ENCODE measurements at places on chromosomes 2 and 18. TPM values are rescaled to one million over a fixed set of nuclear protein-coding genes. Genes with fewer than 3 reads are reported as not detected.

- peak overlapping the region; percentile 51 for H3K4me3 ChIP-seq
- no peaks in the 10 kb centered on the region for H3K27me3 ChIP-seq
- H3K27ac ChIP-seq: peak overlapping the region; percentile 88
- DNase-seq: no peak
- no peaks in the 10 kb centered on the region for H3K36me3 ChIP-seq
- peaks cover 78% of the 10 kb centered on the region for H3K4me1 ChIP-seq
Measured at GRCh38 chr2:239222312-239222660, 178.5 kb downstream of the HDAC4 start.

- no peaks in the 10 kb centered on the region for H3K4me1 ChIP-seq
- H3K27me3 ChIP-seq: no peaks in the 10 kb centered on the region
- DNase-seq: no peak
- no peaks in the 10 kb centered on the region for H3K36me3 ChIP-seq
- H3K27ac ChIP-seq: no peak overlapping the region
Measured at GRCh38 chr2:80351231-80351630, 46.7 kb upstream of the LRRTM1 start.

GRCh38 chr2:56682397-56682760, 498.6 kb downstream of the CCDC85A start:
- peaks cover 11% of the 10 kb centered on the region for H3K4me1 ChIP-seq
- no peak overlapping the region for H3K4me3 ChIP-seq
- no peak overlapping the region for H3K27ac ChIP-seq
- H3K36me3 ChIP-seq: no peaks in the 10 kb centered on the region

DNA sequence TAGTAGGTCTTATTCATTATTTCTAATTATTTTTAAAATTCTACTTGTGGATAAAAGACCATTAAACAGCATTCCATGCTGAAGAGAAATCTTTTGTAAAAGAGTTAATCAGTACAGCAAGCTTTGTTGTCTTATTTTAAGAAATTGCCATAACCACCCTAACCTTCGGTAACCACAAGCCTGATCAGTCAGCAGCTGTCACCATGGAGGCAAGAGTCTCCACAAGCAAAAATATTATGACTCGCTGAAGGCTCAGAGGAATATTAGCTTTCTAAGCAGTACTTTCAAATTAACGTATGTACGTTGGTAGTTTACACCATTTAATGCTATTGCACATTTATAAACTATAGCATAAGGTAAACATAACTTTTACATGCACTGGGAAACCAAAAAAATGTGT, 650.5 kb upstream of the LINC00305 start:
- H3K27ac ChIP-seq: no peak overlapping the region
- no peaks in the 10 kb centered on the region for H3K27me3 ChIP-seq
- H3K36me3 ChIP-seq: no peaks in the 10 kb centered on the region
- H3K4me3 ChIP-seq: no peak overlapping the region
- no peak for DNase-seq

DNA sequence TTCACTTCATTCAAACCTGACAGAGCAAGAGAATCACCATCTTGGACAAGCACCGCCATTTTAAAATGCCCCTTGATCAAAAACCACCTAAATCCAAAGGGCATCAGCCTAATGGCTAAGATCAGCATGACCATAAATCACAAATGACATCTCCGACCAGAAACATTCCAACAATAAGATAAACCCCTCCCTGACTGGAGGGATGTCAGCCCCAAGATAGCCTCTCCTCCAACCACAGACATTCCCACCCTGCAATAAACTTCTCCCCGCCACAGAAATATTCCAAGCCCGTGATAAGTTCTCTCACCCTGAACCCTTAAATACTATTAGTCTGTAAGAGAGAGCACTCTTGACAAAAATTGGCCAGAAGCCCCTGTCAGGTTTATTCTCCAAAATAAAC, 21.6 kb upstream of the LYPD1 start:
- no peak for DNase-seq
- H3K36me3 ChIP-seq: no peaks in the 10 kb centered on the region
- H3K4me1 ChIP-seq: no peaks in the 10 kb centered on the region
- no peak overlapping the region for H3K4me3 ChIP-seq

- H3K4me3 ChIP-seq: peak overlapping the region; percentile 77
- H3K36me3 ChIP-seq: no peaks in the 10 kb centered on the region
- no peak for DNase-seq
- peak overlapping the region; percentile 71 for H3K27ac ChIP-seq
- peaks cover 95% of the 10 kb centered on the region for H3K27me3 ChIP-seq
Measured at GRCh38 chr2:224039770-224040440, 819 bp upstream of the SERPINE2 start.

- H3K27me3 ChIP-seq: no peaks in the 10 kb centered on the region
- no peaks in the 10 kb centered on the region for H3K36me3 ChIP-seq
- H3K4me1 ChIP-seq: no peaks in the 10 kb centered on the region
- no peak overlapping the region for H3K4me3 ChIP-seq
- no peak for DNase-seq
Measured at GRCh38 chr18:71442731-71443141, 1101.4 kb downstream of the CBLN2 start.

DNA sequence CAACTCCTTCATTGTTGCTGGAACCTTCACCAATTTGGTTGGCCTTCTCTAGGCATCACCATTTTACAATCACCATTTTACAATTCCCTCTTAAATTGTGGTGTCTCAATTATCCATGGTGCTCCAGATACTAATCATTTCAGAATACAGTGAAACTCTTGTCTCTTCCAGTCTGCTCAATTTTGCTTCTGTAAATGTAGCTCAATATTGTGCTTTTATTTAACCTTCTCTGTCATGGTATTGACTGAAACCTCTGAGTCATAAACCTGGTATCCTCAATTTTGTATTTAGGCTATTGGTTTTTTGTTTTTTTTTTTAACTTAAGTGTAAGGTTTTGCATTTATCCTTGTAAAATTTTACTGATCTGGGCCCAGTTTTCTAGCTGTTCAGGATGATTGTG, 16.1 kb downstream of the STRADB start:
- H3K4me3 ChIP-seq: no peak overlapping the region
- H3K27ac ChIP-seq: peak overlapping the region; percentile 65
- DNase-seq: no peak

- H3K4me1 ChIP-seq: peaks cover 35% of the 10 kb centered on the region
- H3K36me3 ChIP-seq: no peaks in the 10 kb centered on the region
- DNase-seq: no peak
- H3K27ac ChIP-seq: no peak overlapping the region
- no peaks in the 10 kb centered on the region for H3K27me3 ChIP-seq
- H3K4me3 ChIP-seq: no peak overlapping the region
Measured at GRCh38 chr18:13536578-13536977, 189.8 kb downstream of the FAM210A start.

DNA sequence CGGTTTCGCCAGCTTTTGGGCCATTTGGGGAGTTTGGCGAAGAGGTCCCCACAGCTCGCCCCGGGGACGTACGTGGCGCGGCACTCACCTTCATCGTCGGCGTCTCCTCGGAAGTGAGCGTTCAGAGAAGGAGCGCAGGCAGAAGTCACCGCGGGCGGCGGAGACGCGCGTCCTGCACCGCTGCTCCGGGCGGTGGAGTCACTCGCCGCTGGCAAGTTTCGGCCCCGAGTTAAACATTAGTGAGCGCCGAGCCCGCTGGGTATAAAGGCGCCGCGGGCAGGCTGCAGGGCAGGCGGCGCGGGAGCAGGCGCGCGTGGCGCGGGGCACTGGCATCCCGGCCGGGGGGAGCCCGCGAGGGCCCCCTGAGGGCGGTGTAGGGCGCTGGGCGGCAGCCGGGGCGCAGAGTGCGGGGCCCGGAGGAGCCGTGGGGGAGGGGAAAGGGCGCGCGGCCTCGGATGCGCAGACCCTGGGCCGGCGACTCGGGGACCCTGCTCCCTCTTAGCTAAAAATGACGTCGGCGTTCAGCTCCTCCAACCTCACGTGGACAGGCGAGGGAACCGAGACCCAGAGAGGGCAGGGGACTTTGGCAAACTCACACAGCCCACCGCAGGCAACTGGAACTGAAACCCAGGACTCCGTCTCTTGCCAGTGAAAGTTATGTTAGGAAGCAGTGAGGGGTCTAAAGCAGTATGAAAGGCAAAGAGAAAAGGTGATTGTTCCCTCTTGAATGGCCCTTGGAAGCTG, at the start of gene DPP4:
DPP4 (minus strand) TSS at position 328 of the 744 bp plus-strand sequence; CDS start at position 94, 234 bp downstream.
- peak within 1 kb of the TSS; percentile 85 for H3K27ac ChIP-seq
- peaks cover 71% of the 10 kb centered on the region for H3K4me1 ChIP-seq
- peak within 1 kb of the TSS; percentile 78 for H3K4me3 ChIP-seq

GRCh38 chr18:23101861-23102432, 33.3 kb upstream of the CABLES1 start:
- H3K27me3 ChIP-seq: peaks cover 28% of the 10 kb centered on the region
- no peaks in the 10 kb centered on the region for H3K4me1 ChIP-seq
- H3K36me3 ChIP-seq: no peaks in the 10 kb centered on the region
- no peak for DNase-seq
- no peak overlapping the region for H3K4me3 ChIP-seq

DNA sequence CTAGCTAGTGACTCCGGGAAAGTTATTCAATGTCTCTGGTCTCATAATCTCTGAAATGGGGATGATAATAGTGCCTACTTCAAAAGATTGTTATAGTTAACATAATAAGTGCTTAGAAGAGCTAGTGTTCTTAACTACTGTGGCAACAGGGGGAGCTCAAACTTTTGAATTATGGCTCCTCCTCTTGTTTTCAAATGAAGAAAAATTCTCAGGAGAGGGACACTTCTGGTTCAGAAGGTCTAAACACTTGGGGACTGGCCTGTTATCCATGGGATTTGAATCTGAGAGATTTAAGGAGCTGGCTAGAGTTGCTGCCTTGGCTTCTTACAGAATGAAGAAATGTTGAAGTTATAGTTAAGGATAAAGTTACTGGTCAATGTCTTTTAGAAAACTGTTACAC, 92.2 kb upstream of the ITGB6 start:
- H3K4me1 ChIP-seq: peaks cover 99% of the 10 kb centered on the region
- H3K4me3 ChIP-seq: no peak overlapping the region
- no peaks in the 10 kb centered on the region for H3K27me3 ChIP-seq
- H3K36me3 ChIP-seq: peaks cover 18% of the 10 kb centered on the region

DNA sequence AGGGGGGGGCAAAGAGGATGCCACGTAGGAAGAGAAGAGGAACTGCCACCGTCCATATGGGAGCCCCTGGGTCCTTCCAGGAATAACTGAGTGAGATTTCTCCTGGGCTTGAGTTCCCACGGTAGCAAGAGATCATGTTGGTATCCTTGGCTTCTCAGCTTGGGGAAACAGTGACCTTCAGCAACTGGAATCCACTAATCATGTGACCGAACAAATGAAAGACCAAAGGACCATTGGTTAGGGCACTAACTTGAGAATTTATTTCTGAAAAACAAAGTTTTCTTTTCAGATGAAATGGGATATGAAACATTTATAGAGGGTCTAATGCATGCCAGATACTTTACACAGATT, 259.4 kb upstream of the ID2 start:
- no peaks in the 10 kb centered on the region for H3K27me3 ChIP-seq
- peaks cover 5% of the 10 kb centered on the region for H3K4me1 ChIP-seq
- H3K36me3 ChIP-seq: no peaks in the 10 kb centered on the region
- DNase-seq: no peak
- no peak overlapping the region for H3K27ac ChIP-seq

DNA sequence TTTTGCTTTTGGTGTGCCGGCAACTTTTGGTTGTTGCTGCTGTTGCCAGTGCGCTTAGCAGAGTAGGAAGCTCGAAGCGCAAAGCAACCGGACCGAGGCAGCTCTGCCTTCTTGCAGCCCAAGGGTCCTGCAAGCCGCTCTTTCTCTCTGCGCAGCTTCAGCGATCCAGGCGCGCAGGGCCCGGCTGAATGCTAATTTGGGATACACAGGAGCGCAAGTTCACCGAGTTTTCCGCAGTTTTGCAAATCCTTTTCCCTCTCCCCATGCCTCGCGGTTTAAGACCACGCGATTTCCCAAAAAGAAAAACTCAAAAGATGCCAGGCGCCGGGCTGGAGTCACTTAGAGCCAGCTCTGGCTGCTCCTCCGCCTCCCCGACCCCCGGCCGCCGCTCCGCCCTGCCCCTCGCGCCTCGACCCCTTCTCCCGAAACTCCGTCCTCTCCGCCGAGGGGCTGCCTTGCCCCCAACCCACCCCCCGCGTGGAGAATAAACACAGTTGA, 13.5 kb upstream of the SIX3 start:
- H3K4me3 ChIP-seq: peak overlapping the region; percentile 56
- H3K36me3 ChIP-seq: no peaks in the 10 kb centered on the region
- peaks cover 26% of the 10 kb centered on the region for H3K4me1 ChIP-seq

GRCh38 chr2:46269544-46270273, 27.5 kb upstream of the EPAS1 start:
- H3K27ac ChIP-seq: peak overlapping the region; percentile 77
- no peaks in the 10 kb centered on the region for H3K36me3 ChIP-seq
- H3K4me1 ChIP-seq: peaks cover 79% of the 10 kb centered on the region

- H3K36me3 ChIP-seq: no peaks in the 10 kb centered on the region
- DNase-seq: peak; percentile 29
- H3K4me1 ChIP-seq: peaks cover 54% of the 10 kb centered on the region
- H3K27ac ChIP-seq: peak overlapping the region; percentile 75
Measured at GRCh38 chr2:203786549-203787351, 80.3 kb downstream of the CD28 start.

- no peaks in the 10 kb centered on the region for H3K4me1 ChIP-seq
- no peak for DNase-seq
- H3K27ac ChIP-seq: no peak overlapping the region
- no peak overlapping the region for H3K4me3 ChIP-seq
Measured at GRCh38 chr2:203743441-203743981, 37.1 kb downstream of the CD28 start.

DNA sequence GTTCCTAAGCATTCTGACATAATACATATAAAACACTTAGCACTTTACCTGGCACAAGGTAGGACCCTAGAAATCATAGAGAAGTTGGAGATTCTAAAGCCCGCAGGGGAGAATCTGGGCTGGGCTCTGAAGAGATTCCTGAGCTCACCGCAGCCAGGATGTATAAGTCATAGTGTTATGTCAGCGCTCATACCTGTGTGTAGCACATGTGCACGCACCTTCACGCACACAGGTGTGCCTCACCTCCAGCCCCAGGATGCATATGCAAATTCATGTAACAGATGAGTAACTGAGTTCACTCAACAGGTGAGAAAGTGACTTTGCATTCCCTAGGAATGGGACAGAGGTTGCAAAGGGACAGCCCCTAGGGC, 7.9 kb upstream of the SDC1 start:
- H3K4me1 ChIP-seq: no peaks in the 10 kb centered on the region
- no peak overlapping the region for H3K27ac ChIP-seq
- no peak overlapping the region for H3K4me3 ChIP-seq
- peaks cover 46% of the 10 kb centered on the region for H3K27me3 ChIP-seq
- H3K36me3 ChIP-seq: no peaks in the 10 kb centered on the region

- DNase-seq: peak; percentile 57
- H3K27me3 ChIP-seq: no peaks in the 10 kb centered on the region
- no peaks in the 10 kb centered on the region for H3K36me3 ChIP-seq
- peak overlapping the region; percentile 3 for H3K4me3 ChIP-seq
Measured at GRCh38 chr2:159129824-159130223, 156.7 kb downstream of the WDSUB1 start.

FAM237A gene
- not detected for total RNA-seq

ERFE gene
- total RNA-seq: 0.44 TPM

LYG2 gene
- total RNA-seq: not detected

HSPD1 gene
- 143 TPM for total RNA-seq

SPRED2 gene
- 18.9 TPM for total RNA-seq

SPP2 gene
- total RNA-seq: not detected

GNAL gene
- total RNA-seq: 1.1 TPM

LRRC30 gene
- total RNA-seq: not detected

TNFRSF11A gene
- 1.6 TPM for total RNA-seq

UPP2 gene
- not detected for total RNA-seq

NOSTRIN gene
- total RNA-seq: 14.7 TPM
